ENCODE measurements at places on chromosomes 11 and 22. TPM values are rescaled to one million over a fixed set of nuclear protein-coding genes. Genes with fewer than 3 reads are reported as not detected.

HEPHL1 gene
- total RNA-seq: 1.7 TPM

DNA sequence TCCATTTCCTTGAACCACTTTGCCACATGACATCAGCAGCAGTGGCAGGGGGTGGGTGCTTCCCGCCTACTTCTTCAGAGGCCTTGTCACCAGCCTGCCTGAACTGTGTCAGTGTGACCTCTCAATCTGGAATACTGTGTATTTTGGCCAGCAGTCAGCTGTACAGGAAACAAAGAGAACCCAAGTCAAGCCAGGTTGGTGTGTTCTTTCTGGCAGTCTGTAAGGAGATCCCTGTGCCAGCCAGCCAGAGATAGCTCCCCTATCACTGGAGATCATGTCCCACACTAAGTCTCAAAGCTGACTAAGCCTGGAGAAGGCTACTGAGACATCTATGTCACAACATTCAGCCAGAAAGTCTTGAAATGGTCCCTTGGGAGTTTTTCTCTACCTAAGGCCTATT, 142.1 kb downstream of the TRPC6 start:
- H3K27ac ChIP-seq: peak overlapping the region; percentile 1
- H3K36me3 ChIP-seq: no peaks in the 10 kb centered on the region
- no peak overlapping the region for H3K4me3 ChIP-seq
- peaks cover 46% of the 10 kb centered on the region for H3K4me1 ChIP-seq
- DNase-seq: no peak
- H3K27me3 ChIP-seq: no peaks in the 10 kb centered on the region

DNA sequence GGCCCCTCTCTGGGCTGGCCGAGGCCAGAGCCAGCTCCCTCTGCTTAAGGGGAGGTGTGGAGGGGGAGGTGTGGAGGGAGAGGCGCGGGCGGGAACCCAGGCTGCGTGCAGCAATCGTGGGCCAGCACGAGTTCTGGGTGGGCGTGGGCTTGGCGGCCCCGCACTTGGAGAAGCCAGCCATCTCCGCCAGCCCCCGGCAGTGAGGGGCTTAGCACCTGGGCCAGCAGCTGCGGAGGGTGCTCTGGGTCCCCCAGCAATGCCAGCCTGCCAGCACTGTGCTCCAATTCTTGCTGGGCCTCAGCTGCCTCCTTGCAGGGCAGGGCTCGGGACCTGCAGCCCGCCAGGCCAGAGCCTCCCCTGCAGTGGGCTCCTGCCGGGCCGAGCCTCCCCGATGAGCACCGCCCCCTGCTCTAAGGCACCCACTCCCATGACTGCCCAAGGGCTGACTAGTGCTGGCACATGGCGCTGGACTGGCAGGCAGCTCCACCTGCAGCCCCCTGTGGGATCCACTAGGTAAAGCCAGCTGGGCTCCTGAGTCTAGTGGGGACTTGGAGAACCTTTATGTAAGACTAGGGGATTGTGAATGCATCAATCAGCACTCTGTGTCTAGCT, 96.7 kb upstream of the OR9G4 start:
- H3K4me1 ChIP-seq: peaks cover 13% of the 10 kb centered on the region
- H3K36me3 ChIP-seq: no peaks in the 10 kb centered on the region
- DNase-seq: no peak
- no peaks in the 10 kb centered on the region for H3K27me3 ChIP-seq

CREB3L1 gene
- 11.8 TPM for total RNA-seq

CBLIF gene
- not detected for total RNA-seq

DNA sequence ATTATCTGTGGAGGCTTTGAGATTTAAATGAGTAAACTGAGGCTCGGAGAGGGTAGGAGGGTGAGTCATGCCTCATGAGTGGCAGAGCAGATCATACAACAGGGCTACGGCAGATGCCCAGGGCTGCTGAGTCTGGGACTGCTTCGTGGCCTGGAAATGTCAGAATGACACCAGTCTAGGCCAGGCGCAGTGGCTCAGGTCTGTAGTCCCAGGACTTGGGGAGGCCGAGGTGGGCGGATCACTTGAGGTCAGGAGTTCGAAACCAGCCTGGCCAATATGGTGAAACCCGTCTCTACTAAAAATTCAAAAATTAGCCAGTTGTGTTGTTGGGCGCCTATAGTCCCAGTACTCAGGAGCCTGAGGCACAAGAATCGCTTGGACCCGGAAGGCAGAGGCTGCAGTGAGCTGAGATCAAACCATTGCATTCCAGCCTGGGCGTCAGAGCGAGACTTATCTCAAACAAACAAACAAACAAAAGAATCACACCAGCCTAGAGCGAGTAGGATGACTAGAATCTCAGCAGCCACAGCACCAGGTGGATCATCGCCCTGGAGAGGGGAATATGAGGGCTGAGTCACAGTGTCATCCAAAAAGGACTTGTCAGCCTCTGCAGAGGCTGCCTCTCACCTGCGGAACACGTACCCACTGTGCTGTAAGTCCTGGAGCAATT, 48.6 kb upstream of the ADA2 start:
- DNase-seq: no peak
- peaks cover 8% of the 10 kb centered on the region for H3K4me1 ChIP-seq
- H3K36me3 ChIP-seq: no peaks in the 10 kb centered on the region

DNA sequence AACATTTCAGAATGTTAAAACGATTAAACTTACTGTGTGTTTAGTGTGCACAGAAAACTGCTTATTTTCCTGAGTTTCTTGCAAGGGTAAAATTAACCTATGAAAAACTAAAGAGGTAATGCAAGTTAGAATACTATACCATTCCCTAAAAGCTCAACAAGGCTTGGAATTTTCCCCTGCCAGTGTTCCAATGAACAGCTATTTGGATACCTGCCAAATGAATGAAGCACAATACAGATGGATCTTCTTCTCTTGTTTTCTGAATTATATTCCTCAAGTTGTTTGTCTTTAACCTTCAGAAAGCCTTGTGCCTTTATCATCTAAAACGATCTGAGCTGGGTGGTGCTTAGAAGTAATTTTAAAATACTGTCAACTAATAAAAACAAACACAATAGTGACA, 204.5 kb downstream of the LRRC4C start:
- no peak overlapping the region for H3K4me3 ChIP-seq
- no peaks in the 10 kb centered on the region for H3K4me1 ChIP-seq

DNA sequence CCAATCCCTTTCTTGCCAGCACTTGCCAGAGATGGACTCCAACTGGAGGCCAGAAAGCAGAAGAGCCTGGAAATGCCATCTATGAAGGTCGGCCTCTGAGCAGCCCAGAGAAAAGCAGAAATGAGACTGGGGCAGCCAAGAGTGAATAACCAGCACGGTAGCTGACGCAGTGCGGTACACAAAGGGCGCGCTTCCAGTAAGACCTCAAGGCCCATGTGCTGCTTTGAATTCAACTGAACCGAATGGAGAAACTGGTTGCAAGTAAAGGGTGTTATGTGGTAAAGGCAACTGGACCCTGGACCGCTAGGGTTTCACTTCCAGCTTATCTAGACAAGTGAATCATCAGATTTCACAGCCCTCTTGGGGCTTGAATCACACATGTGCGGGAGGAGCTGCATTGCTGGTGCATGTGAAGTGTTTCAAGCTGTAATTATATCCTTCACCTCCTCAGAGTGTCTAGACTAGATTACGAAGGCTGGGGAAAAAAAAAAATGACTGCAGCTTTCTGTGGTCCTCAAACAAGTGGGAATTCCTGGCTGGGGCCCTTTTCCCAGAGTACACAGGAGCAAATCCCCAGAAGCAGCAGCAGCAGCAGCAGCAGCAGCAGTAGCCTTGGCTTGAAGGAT, 128.9 kb downstream of the CCDC34 start:
- peaks cover 17% of the 10 kb centered on the region for H3K4me1 ChIP-seq
- no peaks in the 10 kb centered on the region for H3K27me3 ChIP-seq
- no peak overlapping the region for H3K27ac ChIP-seq
- H3K4me3 ChIP-seq: no peak overlapping the region
- H3K36me3 ChIP-seq: no peaks in the 10 kb centered on the region

MOGAT2 gene
- total RNA-seq: not detected

GRCh38 chr11:71235719-71236118, 16.7 kb downstream of the SHANK2 start:
- peaks cover 4% of the 10 kb centered on the region for H3K27me3 ChIP-seq
- H3K27ac ChIP-seq: no peak overlapping the region
- H3K4me1 ChIP-seq: no peaks in the 10 kb centered on the region
- peak; percentile 54 for DNase-seq
- H3K4me3 ChIP-seq: no peak overlapping the region

DNA sequence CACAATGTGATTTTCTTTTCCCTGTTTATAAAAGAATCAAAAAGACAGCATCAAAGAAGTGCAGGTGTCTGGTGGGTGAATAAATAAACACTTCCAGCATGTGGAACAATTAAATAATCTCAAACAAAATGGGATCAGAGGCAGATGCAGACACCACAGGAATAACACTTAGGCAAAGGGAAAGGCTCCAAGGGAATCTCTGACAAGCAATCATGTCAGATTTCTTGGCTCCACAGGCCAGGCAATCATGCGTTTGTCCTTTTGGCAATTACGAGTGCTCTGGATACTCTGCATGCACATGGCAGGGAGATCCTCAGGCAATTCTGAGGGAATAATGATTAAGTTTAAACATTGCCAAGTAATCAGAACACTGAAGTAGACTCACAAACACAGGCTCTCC, 403.5 kb upstream of the LUZP2 start:
- H3K27me3 ChIP-seq: no peaks in the 10 kb centered on the region
- no peaks in the 10 kb centered on the region for H3K4me1 ChIP-seq
- H3K27ac ChIP-seq: no peak overlapping the region
- H3K4me3 ChIP-seq: no peak overlapping the region
- H3K36me3 ChIP-seq: no peaks in the 10 kb centered on the region

- H3K27me3 ChIP-seq: no peaks in the 10 kb centered on the region
- H3K27ac ChIP-seq: no peak overlapping the region
- H3K4me1 ChIP-seq: no peaks in the 10 kb centered on the region
- no peak overlapping the region for H3K4me3 ChIP-seq
- no peaks in the 10 kb centered on the region for H3K36me3 ChIP-seq
These were observed 1.5 kb upstream of the APOBEC3A start for GRCh38 chr22:38955926-38956325.

- no peak overlapping the region for H3K4me3 ChIP-seq
- peak overlapping the region; percentile 93 for H3K27ac ChIP-seq
- H3K27me3 ChIP-seq: no peaks in the 10 kb centered on the region
- DNase-seq: no peak
- no peaks in the 10 kb centered on the region for H3K36me3 ChIP-seq
These were observed 23.7 kb upstream of the CBX7 start for GRCh38 chr22:39176143-39176713.

DNA sequence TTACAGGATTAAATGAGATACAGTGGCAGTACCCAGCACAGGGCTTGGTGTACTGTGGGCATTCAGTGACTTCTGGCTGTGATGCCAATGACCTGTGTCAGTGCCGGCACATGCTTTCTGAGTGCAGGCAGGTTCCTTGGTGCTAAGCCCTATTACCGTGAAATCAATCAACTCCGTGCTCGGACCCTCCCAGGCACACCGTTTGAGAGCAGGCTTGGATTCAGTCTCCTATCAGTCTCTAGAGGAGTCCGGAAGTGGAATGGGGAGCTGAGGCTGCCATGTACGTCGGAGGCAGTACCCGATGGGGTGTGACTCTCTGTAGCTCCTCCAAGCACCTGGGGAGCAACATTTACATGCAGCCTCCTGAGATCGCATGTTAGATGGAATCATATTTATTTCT, 42.6 kb downstream of the CACNG2 start:
- no peak overlapping the region for H3K4me3 ChIP-seq
- peaks cover 15% of the 10 kb centered on the region for H3K4me1 ChIP-seq
- no peaks in the 10 kb centered on the region for H3K36me3 ChIP-seq
- no peak overlapping the region for H3K27ac ChIP-seq

DNA sequence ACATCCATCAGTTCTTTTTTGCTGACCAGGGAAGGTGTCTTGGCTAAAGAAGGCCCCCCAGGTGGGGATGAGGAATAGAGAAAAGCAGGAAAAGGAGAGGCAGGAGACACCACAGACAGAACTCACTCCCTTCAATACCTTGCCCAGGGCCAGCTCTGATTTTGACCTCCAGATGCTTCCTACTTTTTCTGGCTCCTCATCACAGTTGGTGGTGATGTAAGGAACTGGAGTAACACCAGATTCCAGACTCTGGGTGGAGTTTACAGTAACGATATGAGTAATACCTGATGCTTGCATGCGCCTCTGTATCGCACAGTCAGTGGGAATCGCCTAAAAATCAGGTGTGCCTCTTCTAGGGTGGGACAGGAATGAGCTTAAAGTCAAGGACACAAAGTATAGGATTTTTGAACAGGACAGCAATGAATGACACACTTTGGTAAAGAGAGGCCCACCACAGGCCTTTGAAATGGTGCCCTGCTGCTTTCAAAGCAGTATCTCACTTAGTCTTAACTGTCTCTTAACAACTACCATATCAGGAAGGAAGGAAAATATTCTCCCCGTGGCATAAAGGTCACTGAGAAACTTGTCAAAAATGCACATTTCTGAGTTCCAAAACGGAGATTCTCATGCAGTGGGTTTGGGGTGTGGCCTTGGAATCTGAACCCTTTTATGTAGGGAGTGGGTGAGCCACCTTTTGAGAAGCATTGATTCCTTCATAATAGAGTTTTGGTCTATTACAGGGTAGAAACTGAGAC, 140.8 kb downstream of the SNX19 start:
- H3K36me3 ChIP-seq: no peaks in the 10 kb centered on the region
- no peak overlapping the region for H3K27ac ChIP-seq
- no peaks in the 10 kb centered on the region for H3K27me3 ChIP-seq
- no peak overlapping the region for H3K4me3 ChIP-seq
- no peak for DNase-seq
- peaks cover 12% of the 10 kb centered on the region for H3K4me1 ChIP-seq

C1QTNF5 gene
- 32.2 TPM for total RNA-seq

DNA sequence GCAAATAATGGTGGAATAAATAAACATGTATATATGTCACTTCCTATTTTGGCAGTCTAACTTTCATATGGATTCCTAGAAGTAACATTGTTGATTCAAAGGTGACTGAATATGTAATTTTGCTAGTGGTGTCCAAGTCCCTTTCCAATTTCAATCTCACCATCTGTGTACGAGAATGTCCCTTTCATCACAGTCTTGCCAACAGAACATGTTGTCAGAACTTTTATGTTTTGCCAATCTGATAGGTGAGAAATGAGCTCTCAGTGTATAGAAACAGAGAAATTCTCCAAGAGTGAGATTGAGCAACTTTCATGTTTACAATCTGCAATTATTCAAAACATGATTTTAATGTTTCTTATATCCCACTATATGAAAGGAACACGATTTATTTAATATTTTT, 167.5 kb downstream of the CNTN5 start:
- no peak overlapping the region for H3K4me3 ChIP-seq
- no peak for DNase-seq
- H3K36me3 ChIP-seq: no peaks in the 10 kb centered on the region
- H3K27me3 ChIP-seq: no peaks in the 10 kb centered on the region
- H3K4me1 ChIP-seq: no peaks in the 10 kb centered on the region
- H3K27ac ChIP-seq: no peak overlapping the region

GRCh38 chr11:77457340-77457739, 16.6 kb downstream of the PAK1 start:
- no peak overlapping the region for H3K27ac ChIP-seq
- H3K36me3 ChIP-seq: no peaks in the 10 kb centered on the region
- no peak for DNase-seq

SUSD2 gene
- total RNA-seq: 9.1 TPM

DNA sequence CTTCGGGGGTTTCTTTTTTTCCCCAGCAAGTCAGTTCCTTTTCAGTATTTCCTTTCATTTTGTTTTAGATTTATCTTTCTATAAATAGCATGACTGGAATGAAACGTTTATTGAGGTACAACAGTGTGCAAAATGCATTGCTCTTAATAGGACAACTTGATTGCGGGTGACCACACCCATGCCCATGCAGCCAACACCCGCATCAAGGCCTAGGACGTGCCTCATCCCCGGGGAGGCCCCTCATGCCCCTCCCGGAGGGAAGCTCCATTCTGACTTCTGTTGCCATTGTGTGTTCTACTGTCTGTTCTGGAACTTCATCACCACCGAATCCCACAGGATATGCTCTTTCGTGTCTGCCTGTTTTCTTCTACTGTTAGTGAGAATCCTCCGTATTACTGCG, 82.2 kb downstream of the RPS6KA4 start:
- H3K27me3 ChIP-seq: no peaks in the 10 kb centered on the region
- no peak overlapping the region for H3K27ac ChIP-seq
- no peaks in the 10 kb centered on the region for H3K4me1 ChIP-seq
- H3K4me3 ChIP-seq: no peak overlapping the region
- DNase-seq: no peak
